T1000 (cell line): ENCODE measurements at places on chromosomes 7 and 10.
A peak's percentile ranks its signal among the peaks of the same experiment; 100 is the strongest.

GRCh38 chr10:29962166-29962850 lies 97.1 kb downstream of the JCAD start:
- DNase-seq = no peak

- no peak for DNase-seq
Observed at GRCh38 chr10:131724169-131724545, 176.7 kb upstream of the PPP2R2D start.

DNA sequence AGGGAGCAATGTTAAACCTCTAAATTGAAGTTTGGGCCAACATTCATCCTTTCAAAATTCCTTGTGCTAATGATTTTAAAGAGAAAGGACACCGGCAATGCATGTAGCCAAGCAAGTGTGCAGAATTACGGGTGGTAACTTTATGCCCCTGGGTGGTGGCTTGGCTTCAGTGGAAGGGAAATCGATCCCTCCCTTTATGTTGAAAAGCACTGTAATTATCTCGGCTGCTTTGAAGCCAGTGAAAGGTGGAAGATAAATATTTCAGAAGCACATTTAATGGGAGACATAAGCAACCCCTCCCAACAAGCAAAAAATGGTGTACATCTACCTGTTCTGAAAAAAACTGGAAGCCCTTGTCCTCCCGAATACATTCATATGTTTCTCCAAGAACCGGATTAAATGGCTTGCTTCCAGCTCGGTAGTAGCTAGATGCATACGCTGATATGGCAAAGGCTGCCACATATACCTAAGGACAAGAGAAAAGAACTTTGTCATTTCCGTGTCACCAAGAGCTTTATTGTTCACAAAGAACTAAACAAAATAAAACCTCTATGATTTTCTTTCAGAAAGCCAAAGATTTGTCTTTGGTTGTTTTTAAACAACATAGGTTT lies 73.3 kb upstream of the GSDME start:
- DNase-seq = no peak

DNA sequence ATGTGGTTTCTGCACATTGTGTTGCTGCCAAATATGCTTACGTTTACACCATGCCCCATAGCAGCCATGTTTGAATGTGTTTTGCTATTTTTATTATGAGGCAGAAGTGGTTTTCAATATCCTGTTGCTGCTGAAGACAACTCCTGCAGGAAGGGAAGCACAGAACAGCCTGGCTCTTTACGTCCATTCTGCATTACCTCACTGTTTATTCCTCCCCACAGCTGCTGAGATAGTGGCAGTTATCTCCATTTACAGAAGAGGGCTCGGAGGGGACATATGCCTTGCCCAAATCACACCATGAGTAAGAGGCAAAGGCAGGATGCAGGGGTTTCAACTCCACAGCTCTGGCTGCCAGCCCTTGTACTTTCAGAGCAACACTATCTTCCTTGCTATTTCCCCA lies 35.3 kb downstream of the PLPP4 start:
- no peak for DNase-seq

GRCh38 chr7:43105521-43106120 lies 6.8 kb upstream of the HECW1 start:
- DNase-seq = peak; percentile 24

DNA sequence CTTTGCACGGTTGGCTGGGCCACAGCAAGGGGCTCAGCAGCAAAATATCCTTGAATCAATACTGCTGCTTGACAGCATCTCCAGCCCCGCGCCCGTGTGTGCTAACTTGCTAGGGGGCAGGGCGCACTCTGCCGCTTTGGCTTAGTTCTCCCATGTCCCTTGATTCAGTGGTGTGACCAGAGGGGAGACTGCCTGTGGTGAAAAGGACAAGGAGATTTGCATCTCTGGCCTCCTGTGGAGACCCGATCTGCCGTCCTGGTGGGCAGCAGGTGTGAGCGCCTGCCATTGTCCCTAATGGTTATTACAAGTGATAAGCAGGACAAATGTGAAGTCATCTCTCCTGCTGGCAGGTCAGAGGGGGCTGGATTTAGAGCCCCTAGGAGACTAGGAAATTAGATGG lies 500.2 kb upstream of the GALNT17 start:
- DNase-seq = no peak

DNA sequence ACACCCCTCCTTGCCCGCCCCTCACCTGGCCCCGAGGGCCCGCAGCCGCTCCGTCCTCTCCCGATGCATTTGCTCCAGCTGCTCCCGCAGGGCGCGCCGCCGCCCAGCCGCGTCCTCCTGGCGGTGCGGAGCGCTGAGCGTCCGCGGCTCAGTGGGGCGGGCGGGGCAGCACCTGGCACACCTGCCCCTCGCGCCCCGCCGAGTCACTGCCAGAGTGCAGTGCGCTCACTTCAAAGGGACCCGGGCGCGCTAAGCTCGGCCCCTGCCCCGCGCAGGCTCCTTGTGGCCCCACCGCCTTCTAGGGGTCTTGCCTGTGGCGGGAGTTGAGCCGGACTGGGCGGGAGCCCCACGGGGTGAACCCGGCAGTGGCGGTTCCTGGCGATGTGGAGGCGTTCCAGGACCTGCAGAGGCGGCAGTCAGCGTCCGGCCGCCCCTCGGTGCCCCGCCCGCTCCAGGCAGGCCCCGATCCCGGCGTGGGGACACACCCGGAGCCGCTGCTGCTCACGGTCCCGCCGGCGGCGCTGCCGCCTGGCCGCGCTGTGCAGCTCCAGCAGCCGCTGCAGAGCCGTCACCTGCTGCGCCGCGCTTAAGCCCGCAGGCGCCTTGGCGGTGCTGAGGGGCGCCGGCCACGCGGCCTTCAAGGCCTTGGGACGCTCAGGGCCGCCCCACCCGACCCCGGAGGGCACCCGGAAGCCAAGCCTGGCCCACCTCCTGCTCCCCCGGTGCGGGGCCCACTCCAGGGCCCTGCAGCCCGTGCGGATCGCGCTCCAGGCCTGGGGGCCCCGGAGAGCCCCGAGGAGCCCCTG lies 6.7 kb downstream of the ATP6V1F start:
- DNase-seq = no peak

DNA sequence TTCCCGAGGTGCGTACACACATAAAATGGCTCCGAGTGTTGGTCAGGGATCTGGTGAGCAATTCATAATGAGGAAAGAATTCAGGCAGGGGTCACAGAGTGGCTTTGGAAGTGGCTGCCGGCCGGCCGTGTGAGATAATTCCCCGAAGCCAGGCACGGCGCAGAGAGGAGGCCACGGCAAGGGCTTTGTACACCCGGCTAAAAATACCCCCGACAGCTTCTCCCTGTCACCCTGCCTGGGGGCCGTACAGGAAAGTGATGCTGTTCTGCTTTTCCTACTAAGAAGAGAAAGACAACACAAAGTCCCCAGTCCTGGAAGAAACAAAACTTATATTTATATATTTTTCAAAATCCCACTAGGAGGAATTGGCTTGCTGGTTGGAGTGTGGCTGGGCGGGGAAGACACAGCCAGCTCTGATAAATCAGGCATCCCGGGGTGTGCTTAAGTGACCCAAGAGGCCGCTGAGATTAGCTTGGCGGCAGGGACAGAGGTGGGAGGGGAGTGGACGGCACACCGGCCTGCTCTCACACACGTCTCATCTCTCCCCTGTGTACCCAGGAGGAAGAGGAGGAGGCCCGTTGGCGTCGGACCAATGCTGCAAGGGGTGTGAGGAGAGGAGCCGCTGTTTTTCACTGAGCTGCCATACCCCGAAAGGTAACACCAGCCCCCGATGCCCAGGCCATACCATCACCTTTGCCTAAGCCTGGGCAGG lies 70.5 kb downstream of the ZMIZ1 start:
- peak; percentile 47 for DNase-seq

GRCh38 chr10:21929070-21929469 lies 74.5 kb downstream of the DNAJC1 start:
- DNase-seq = no peak

GRCh38 chr10:125057158-125058001 lies 103.0 kb downstream of the CTBP2 start:
- DNase-seq = no peak
